ENCODE measurements at places on chromosomes 3 and 15.

- DNase-seq = no peak
Measured at GRCh38 chr3:37291275-37291700, 116.9 kb upstream of the LRRFIP2 start.

GRCh38 chr3:127456471-127457093 is 134.0 kb downstream of the TPRA1 start:
- DNase-seq = peak; percentile 13

GRCh38 chr3:165770781-165771180 is 66.4 kb downstream of the BCHE start:
- no peak for DNase-seq

DNA sequence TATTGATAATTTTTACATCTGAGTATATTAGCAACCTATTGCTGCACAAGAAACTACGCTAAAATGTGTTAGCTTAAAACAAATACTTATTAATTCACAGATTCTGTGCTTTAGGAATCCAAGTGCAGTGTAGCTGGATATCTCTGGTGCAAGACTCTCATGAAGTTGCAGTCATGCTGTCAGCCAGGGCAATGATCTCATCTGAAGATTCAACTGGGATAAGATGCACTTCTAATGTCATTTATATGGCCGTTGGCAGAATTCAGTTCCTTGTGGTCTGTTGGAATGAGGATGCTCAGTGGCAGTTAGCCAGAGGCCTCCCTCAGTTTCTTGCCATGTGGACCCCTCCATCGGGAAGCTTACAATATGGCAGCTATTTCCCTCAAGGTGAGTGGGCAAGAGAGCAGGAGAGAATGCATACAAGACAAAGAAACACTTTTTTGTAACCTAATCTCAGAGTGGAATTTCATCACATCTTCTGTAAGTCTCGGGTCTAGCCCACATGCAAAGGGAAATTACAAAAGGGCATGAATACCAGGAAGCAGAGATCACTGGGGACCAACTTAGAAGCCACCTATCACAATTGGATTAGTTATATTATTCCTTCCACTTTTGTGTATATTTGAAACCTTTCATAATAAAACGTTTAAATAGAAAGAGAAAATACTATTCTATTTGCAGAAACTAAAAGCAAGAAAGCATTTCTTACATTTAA is 61.6 kb downstream of the DPH6 start:
- no peak for DNase-seq

DNA sequence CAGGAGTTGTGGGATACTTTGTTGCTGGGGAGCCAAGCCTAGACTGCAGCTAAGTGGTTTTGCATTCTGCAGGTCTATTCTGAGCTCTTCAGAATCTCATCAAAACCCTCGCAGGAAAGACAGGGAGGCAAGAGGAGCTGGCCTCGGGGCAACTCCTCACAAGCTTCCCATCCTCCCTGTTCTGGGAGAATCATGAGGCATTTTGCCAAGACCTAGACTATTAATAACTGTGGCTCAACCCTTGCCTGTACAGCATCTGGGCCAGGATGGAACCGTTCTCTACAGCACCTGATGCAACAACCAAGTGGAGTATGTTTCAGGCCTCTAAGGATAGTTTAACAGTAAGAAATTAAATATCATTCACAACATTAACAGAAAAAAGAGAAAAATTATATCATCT is 20.2 kb upstream of the SLC6A20 start:
- DNase-seq = no peak

DNA sequence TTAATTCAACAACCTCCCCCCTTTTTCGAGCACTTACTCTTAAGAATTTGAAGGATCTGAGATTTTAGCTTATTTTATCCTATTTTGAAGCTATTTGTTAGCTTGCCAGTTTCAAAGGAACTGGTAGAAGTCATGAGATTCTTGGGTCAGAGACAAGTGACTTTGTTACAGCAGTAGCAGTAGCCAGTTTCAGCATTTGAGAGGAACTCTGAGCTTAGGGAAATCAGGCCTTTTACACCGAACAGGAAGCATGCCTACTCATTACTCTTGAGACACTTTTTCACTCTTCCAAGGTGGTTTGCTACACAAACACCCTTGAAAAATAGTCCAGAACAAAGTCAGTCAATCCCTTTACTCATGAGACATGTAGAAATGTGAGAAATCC is 24.5 kb upstream of the TM4SF1 start:
- DNase-seq = no peak

DNA sequence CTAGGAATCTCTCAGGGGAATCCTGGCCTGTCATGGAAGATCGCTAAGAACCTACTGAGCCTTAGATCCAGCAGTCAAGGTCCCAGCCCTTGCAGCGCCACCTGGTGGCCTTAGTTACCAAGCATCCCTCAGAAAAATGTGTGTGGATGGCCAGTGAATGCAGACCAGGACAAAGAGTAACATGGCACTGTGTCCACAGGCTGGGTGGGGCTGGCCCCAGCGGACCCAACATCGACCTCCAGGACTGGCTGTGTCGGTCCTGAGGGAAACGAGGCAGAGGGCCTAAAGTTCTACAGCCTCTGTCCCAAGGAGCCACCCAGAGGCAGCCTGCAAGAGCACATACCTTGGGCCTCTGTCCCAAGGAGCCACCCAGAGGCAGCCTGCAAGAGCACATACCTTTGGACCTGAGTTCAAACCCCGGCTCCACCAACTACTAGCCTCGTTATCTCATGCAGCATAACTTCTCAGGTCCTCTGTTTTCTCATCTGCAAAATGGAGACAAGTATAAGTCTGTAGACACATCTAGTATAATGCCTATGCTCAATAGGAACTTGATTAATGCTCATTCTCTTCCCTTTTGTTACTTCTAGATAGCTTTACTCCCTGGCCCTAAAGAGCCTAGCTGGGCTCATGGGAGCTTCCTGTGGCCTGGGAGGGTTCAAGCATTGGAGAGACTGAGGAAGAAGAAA is 57.5 kb upstream of the HERC1 start:
- peak; percentile 64 for DNase-seq

DNA sequence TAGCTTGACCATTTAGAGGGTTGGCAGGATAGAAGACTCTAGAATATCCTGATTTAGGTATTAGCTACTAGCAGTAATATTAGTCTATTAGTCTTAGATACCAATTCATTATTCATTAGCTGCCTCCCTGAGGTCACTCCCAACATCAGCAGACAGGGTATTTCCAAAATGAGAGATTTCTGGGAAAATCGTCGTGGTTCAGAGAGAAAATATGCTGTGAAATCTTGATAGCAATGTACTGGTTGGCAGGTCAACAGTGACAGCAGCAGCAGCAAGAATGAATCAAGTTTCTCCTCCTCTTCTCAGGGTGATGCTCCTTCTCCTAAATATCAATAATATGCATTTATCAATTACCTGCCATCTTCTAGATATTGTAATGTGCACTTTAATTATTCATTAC is 41.3 kb upstream of the ROBO1 start:
- DNase-seq = no peak

DNA sequence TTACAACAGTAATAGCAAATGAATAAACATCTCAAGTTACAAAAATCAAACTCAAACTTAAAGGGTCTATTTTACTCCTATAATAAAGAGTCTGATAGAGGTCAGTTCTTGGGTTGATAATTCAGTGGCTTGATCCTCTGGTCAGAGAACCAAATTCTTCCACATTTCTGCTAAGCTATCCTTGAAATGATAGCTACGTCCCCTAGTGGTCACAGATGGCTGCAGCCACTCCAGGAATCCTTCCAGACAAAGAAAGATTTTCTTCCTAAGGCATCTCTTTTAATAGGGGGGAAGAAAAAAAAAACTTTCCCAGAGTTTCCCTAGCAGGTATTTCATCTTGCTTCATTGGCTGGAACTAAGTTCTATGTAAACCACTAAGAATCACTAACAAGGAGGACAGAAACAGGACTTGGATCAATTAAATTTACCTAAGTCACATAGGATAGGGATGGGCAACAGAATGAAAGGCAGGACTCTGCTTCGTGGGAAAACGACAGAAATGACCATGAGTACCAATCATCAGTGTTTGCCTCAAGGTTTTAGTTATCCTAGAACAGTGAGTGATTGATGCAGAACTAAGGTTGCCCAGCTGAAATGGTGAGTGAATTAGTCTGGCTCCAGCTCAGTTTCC is 160.7 kb downstream of the STAC start:
- DNase-seq = peak; percentile 25

- no peak for DNase-seq
Measured at GRCh38 chr3:54875596-54876268, 52.1 kb downstream of the LRTM1 start.

DNA sequence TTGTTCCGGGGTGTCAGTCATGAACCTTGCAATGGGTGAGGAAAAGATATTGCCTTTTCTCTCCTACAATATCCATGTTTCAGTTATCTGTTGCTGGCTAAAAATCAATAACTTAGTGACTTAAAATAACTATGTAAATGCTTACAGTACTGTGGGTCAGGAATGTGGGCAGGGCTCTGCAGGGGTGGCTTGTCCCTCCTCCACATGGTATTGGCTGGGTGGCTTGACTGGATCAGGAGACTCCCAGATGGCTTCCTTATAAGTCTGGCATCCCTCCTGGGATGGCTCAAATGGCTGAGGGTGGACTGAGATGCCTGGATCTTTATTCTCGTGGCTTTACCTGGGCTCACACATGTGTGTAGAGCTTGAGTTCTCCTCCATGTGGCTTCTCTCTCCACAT is 47.5 kb downstream of the GTPBP8 start:
- DNase-seq = no peak

- DNase-seq = no peak
Measured at GRCh38 chr3:189308608-189309007, 136.8 kb downstream of the TPRG1 start.

- no peak for DNase-seq
Measured at GRCh38 chr3:43034911-43035310, 55.8 kb downstream of the GASK1A start.

DNA sequence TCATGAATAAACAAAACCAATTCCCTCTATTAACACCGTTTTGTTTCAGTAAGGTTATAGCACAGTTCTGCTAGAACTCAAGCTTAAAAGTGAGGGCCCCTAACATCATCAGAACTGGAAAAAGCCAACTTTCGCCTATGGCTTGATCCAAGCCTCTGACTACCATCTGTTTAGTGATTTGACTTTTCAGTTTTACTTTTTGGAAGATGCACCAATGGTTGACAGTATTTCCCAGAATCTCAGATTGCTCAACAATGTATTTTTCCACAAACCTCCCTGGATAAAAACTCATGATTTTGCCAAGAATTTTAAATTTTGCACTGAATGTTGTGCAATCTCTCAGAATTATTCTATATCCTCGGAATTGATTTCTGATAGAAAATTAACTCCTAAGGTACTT is 190.7 kb downstream of the LSAMP start:
- DNase-seq = no peak

GRCh38 chr3:184822654-184823053 is 10.7 kb downstream of the VPS8 start:
- no peak for DNase-seq

GRCh38 chr3:125119752-125120378 is 64.1 kb upstream of the HEG1 start:
- no peak for DNase-seq

DNA sequence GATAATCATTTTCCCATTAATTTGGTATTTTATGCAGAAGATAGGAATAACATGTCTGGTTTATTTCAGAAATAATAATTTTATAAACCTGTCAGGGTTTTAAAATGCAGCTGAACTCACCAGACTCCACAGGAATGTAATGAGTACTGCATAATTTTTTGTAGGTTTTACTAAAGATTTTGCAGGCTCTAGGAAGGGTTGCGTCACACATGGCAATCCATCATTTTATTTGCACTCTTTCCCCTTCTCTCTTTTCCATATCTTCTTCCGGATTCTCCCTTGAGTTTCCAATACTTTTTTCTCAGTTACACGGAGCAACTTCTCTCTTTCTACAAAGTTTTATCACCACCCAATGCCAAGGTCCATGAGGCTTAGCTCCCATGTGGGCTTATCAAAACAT is 234.7 kb downstream of the NFKBIZ start:
- DNase-seq = no peak

Data from Kasumi-1 (cell line).